ENCODE measurements at places on chromosomes 2 and 18. TPM values are rescaled to one million over a fixed set of nuclear protein-coding genes. Genes with fewer than 3 reads are reported as not detected.

Gene ANKRD36B
- 260 TPM for total RNA-seq

Gene AMER3
- 32.8 TPM for total RNA-seq

Gene PAX8
- not detected for total RNA-seq

Gene DAPL1
- total RNA-seq = not detected

Gene L3MBTL4
- 20.4 TPM for total RNA-seq

Gene RNF149
- total RNA-seq = 55.8 TPM

Gene TRIM54
- not detected for total RNA-seq

Gene UGT1A8
- total RNA-seq = not detected

Gene CYS1
- total RNA-seq = 2.0 TPM

Gene IFT172
- total RNA-seq = 28.5 TPM

Gene MYCN
- total RNA-seq = 75.5 TPM

Gene ELOA2
- total RNA-seq = not detected

Gene CXCR4
- total RNA-seq = 115 TPM

DNA sequence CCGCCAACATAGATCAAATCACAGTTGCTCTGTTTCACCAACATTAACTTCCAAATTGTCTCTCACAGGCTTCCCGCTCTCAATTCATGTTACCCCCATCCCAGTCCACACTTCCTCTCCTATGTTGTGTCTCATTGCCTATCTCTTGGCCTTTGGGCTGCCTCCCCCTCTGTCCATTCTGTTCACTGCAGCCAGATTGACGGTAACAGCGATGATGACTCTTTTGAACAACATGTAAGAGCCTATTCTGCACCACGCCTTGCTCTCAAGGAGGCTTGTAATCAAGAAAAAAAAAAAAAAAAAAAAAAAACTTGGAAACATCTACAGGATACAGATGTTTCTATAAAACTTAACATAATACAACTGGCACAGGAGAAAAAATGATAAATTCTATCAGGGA lies 77.3 kb upstream of the RMDN2 start:
- no peak for DNase-seq

- DNase-seq = no peak
Observed at GRCh38 chr2:150450765-150451164, 36.7 kb downstream of the RND3 start.

- DNase-seq = no peak
Observed at GRCh38 chr18:9928646-9929259, 14.9 kb downstream of the VAPA start.

GRCh38 chr18:572091-572830 lies 7.9 kb upstream of the CETN1 start:
- DNase-seq = no peak

DNA sequence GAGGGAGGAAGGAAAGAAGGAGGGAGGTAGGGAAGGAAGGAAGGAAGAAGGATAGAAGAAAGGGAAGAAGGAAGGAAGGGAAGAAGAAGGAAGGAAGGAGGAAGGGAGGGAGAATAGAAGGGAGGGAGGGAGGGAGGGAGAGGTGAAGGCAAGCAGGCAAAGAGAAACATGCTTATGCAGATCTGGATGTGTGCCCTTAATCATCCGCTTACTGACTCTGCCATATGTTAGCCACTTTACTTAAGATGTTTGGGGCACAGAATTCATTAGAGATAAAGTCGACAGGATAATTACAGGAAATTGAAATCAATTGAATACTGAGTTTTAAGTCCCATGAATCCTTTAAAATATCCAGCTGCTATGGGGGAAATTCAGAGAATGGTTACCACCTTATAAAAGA lies 334.2 kb downstream of the GRB14 start:
- no peak for DNase-seq

GRCh38 chr18:28189400-28190239 lies 12.7 kb upstream of the CDH2 start:
- DNase-seq = no peak

DNA sequence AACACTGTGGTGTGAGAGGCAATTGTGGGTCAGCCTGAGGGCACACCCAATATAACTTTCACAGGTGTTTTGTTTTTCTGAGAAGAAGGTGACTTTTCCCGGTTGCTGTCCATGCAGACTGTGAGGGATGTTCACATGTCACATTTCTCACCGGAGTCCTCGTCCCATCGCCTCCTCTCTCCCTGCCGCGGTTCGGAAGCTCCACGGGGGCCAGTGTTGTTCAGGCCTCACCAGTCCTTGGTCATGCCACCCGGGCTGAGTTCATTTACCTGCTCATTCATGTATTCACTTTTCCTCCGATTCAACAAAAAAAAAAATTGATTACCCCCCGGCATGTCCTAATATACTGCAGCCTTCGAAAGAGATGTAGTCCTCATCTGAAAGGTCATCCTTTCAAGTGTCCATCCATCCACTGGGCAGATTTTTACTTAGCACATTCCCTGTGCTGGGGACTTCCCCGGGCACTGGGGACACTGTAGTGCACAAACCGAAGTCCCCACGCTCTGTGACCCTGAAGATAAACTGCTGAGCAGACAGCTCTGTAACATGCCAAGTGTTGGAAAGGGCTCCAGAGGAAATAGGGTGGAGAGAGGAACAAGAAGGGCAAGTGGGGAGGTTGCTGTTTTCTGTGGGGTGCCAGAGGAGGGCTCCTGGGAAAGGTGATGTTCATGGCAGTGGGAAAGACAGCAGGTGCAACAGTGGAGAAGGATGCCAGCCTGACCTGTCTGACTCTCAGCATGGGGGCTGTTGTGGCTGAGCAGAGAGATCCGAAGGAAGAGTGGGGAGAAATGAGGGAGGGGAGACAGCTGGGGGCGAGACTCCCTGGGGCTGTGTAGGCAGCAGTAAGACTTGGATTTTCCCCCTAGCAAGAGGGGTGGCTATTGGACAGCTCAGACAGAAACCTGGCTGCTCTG lies 22.4 kb downstream of the LRRFIP1 start:
- DNase-seq = no peak

- no peak for DNase-seq
Observed at GRCh38 chr2:241560162-241560882, 1.8 kb downstream of the BOK start.

GRCh38 chr2:98067160-98067559 lies 19.8 kb upstream of the VWA3B start:
- no peak for DNase-seq

- DNase-seq = no peak
Observed at GRCh38 chr2:173898178-173898668, 67.0 kb downstream of the SP3 start.

GRCh38 chr2:108942888-108943287 lies 46.1 kb downstream of the EDAR start:
- DNase-seq = no peak

GRCh38 chr2:85723707-85724360 lies 29.7 kb downstream of the GNLY start:
- no peak for DNase-seq

- no peak for DNase-seq
Observed at GRCh38 chr2:239826786-239827522, 198.2 kb downstream of the NDUFA10 start.

DNA sequence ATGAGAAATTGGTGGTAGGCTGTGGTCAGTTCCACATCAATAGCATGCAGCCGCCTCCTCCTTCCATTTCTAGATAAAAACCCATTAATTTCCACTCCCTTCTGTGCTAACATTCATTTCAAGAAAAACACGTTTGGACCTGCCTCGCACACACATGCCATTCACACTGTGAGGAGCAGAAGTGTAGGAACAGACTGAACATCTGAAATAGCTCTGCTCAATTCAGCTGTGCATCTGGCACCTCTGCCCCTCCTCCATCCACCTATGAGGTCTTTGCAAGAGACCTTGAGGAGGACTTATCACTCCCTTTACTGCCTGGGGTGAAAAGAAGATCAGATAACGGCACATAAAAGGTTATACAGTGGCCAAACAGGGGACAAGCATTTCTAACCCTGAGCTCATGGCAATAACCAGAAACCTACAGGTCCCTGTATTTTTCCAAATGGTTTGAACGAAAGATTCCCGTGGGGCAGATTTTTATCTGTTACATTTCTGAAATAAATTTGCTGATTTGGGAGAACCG lies 30.8 kb upstream of the LRP2 start:
- no peak for DNase-seq

DNA sequence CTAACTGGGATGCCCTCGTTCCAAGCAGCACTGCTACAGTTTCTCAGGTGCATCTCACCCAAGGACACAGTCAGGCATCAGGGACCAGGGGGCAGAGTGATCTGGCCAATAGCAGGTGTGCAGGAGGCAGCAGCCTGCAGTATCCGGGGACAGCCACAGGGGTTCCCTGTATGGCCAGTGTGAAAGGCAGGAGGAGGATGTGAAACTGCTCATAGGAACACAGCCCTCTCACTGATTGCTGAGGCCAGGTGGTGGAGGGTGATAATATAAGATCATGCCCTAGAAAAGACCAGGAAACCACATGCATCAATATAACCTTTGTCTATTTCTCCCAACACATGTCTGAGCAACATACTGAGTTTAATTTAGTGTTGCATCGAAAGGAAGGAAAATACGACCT lies 112.7 kb upstream of the TACR1 start:
- no peak for DNase-seq

- no peak for DNase-seq
Observed at GRCh38 chr2:68736086-68736485, 1.5 kb downstream of the ARHGAP25 start.

DNA sequence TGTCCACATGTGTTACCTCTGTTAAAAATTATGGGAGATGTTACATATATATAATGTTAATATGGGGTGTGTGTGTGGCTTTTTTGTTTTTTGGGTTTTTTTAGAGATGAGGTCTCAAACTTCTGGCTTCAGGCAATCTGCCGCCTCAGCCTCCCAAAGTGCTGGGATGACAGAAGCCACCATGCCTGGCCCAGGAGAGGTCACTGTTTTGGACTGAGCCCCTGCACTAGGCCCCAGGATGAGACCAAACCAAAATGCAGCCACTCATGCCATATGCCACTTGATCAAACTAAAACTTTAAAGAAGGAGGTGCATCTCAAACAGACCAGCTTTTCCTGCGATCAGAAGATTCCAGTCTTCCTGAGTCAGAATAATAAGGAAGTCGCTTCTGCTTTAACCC lies 2.5 kb downstream of the ADI1 start:
- DNase-seq = no peak

DNA sequence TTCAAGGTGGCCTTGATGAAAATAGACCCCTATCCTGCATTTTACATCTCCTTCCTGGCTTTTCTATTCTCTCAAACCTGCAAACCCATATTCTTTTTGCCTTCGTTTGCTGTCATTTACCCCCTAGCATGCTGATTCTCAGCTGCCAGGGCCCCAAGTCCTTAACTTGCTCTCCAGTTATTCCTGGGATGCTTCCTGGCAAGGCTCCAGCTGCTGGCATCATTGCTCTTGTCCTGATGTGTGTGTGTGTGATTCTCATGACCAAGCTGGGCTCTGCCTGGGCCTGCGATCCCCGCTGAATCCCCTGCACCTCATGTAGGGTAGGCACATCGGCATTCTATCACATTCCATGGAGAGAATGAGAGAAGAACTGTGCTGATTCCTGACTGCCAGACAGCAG lies 11.9 kb downstream of the NPAS2 start:
- DNase-seq = no peak

GRCh38 chr2:56227811-56228210 lies 44.0 kb downstream of the CCDC85A start:
- DNase-seq = no peak

GRCh38 chr2:178404368-178404767 lies 46.6 kb downstream of the PRKRA start:
- no peak for DNase-seq

DNA sequence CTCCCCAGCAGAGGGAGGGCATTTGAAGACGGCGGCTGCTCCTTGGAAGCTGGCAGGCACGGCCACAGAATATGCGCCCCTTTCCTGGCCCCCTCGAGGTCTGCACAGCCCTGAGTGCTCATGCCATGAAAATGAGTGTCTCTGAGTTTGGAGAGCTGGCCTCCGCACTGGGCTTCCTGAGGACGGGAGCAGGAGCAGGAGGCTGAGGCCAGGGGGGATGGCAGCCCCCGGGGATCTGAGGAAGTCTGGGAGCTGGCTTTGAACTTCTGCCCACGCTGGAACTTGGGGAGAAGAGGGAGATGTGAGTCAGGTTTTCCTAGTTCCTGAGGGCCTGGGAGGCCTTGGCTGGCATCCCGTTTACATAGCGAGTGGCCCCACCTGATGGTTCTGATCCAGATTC lies 47.0 kb downstream of the RRM2 start:
- DNase-seq = no peak

- no peak for DNase-seq
Observed at GRCh38 chr2:96389736-96390135, 54.2 kb downstream of the NCAPH start.

DNA sequence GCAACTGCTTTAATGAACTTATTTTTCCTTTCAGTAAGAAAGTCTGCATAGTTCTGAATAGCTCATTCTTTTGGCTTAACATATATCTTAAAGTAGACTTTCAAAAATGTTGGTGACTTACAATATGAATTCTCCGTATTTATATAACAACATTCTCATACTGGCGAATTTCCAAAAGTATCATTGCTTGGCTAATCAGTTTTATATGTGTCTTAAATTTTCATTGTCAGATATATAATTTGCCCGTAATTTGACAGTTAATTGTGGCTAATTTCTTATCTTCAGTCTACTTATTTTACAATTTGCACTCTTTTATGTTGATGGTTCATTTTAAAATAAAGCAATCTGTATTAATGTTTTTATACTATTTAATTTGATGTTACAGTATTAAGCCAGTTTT lies 144.9 kb downstream of the ATP9B start:
- no peak for DNase-seq

- no peak for DNase-seq
Observed at GRCh38 chr18:2091937-2092336, 479.4 kb downstream of the METTL4 start.

GRCh38 chr2:234512884-234513669 lies 16.2 kb upstream of the ARL4C start:
- DNase-seq = no peak

- no peak for DNase-seq
Observed at GRCh38 chr18:70931942-70932814, 643.3 kb downstream of the SOCS6 start.

GRCh38 chr2:39881948-39882347 lies 102.9 kb upstream of the THUMPD2 start:
- no peak for DNase-seq

DNA sequence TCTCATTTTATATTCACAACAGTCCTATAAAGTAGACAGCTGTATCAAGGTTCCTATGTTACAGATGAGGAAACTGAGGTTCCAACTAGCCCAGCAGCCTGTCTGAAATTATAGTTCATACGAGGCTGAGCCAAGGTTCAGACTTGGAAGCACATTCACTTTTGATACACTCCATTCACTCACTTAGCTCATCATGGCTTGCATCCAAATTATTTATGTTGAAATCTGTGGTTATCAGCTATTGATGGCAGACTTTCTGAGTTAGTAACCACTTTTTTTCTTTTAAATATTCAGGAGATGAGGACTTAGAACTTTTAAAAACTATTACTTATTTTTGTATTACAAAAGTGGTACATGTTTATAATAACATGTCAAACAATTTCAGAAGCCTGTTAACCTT lies 188.2 kb downstream of the MTX2 start:
- DNase-seq = no peak

- DNase-seq = no peak
Observed at GRCh38 chr18:42937436-42937835, 178.0 kb downstream of the RIT2 start.

DNA sequence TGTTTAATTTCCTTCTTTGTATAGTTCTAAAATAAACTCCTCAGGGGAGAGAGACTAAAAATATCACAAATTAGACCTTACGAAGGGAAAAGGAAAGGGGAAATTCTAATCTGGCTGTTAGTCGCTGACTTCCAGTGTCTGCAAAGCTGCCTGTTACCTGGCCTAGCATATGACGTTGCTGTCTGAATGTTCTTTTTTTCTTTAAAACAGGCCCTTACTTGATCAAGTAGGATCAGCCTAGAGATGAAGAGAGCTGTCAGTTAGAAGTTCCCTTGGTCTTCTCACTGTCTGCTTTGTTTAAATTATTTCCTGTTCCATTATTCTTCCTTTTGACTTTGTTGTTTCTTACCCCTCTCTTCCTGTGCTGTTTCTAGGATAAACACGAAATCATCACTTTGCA lies 11.2 kb downstream of the NCK2 start:
- no peak for DNase-seq

Measured in occipital lobe (tissue), 3 donors.